Stimulated activated CD8-positive, alpha-beta memory T cell treated with anti-CD3 and anti-CD28 coated beads, Interleukin-2, amount 100 ng/mL, for 1 hour (primary cell): ENCODE measurements at places on chromosomes 1 and 21.

GRCh38 chr1:107954126-107954525 lies 10.9 kb downstream of the VAV3 start:
- DNase-seq = no peak

GRCh38 chr1:29774355-29774754 lies 538.0 kb downstream of the PTPRU start:
- DNase-seq = no peak

DNA sequence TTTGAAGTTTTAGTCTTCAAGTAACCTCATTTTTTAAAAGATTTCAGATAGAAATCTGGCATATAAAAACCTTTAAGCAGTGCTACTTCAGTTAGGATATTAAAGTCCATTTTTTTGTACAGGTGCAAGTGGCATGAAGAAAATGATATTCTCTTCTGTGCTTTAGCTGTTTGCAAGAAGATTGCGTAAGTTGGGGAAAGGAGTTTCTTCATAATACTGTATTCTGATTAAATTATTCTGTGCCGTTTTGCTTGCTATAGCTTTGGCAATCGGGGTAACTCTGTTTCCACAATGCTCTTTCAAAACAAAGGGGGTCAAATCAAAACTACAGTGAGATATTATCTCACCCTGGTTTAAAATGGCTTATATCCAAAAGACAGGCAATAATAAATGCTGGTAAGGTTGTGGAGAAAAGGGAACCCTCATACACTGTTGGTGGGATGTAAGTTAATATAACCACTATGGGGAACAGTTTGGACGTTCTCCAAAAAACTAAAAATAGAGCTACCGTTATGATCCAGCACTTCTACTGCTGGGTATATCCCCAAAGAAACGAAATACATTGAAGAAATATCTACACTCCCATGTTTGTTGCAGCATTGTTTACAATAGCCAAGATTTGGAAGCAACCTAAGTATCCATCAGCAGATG lies 27.1 kb downstream of the MAEL start:
- no peak for DNase-seq

DNA sequence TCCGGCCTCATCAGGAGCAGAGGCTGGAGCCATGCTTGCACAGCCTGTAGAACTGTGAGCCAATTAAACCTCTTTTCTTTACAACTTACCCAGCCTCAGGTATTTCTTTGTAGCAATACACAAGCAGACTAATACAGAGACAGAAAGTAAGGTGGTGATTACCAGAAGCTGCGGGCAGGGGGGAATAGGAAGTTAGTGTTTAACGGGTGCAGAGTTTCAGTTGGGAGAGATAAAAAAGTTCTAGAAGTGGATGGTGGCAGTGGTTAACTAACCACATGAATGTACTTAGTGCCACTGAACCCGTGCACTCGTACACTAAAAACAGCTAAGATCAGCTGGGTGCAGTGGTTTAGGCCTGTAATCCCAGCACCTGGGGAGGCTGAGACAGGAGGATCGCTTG lies 80.4 kb upstream of the TARDBP start:
- DNase-seq = no peak

GRCh38 chr1:59738591-59739015 lies 76.1 kb upstream of the HOOK1 start:
- no peak for DNase-seq

DNA sequence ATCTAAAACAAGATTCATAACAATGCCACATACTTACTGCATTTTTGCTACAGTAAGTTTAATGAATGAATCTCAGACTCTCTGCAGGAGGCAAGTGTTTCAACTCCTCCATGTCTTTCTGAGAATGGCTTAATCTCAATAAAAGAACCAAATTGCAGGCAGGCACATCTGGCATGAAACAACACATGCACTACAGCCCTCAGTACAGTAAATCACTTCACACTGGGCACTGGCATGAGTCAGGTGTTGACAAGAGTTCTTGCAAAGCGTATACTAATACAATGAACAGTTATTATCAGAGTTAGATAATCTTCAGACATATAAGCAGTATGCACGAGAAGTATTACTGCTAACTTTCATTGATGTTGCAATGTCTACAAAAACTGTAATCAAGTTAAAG lies 1386.8 kb downstream of the MRPL39 start:
- DNase-seq = no peak

GRCh38 chr1:180567654-180568053 lies 8.9 kb downstream of the OVAAL start:
- DNase-seq = no peak

DNA sequence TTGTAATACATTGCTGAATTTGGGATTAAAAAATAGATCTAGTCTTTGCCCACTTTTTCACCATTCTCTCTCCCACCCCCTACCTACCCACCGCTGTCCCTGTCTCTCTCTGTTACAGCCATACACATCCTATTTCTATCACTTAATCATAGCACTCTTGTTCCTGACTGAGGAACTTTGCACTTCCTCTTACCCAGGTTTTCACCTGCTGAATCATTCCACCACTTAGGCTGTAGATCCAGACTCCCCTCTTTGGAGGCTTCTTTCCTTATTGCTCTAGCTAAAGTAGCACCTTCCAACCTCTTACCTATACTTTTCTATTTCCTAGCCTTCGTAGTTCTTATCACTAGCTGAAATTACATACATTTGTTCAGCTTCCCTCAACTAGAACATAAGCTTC lies 59.6 kb downstream of the ATP6V1G3 start:
- no peak for DNase-seq

GRCh38 chr1:60535713-60536112 lies 462.1 kb upstream of the C1orf87 start:
- DNase-seq = no peak

- no peak for DNase-seq
Observed at GRCh38 chr1:181647314-181648035, 164.2 kb downstream of the CACNA1E start.

GRCh38 chr1:205947024-205947423 lies 3.8 kb upstream of the SLC26A9 start:
- DNase-seq = no peak

- DNase-seq = no peak
Observed at GRCh38 chr1:111821121-111821745, 65.5 kb downstream of the DDX20 start.

DNA sequence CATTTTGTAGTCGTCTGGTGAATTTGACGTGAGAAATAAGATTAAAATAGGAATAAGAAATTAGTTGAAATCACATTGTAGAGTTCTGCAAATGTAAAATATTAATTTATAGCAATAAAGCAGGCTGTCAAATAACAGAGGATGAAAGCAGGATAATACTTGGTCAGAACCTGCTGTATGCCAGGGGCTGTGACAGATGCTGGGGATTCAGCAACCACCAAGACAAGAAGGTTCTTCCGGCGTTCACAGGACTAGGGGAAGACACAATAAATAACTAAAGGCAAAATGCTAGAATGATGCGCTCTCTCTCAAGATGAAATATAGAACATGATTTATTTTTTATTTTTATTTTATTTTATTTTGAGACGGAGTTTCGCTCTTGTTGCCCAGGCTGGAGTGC lies 6.8 kb upstream of the PARK7 start:
- no peak for DNase-seq
